Amniotic stem cell (primary cell): ENCODE measurements at places on chromosomes 3 and 15.

DNA sequence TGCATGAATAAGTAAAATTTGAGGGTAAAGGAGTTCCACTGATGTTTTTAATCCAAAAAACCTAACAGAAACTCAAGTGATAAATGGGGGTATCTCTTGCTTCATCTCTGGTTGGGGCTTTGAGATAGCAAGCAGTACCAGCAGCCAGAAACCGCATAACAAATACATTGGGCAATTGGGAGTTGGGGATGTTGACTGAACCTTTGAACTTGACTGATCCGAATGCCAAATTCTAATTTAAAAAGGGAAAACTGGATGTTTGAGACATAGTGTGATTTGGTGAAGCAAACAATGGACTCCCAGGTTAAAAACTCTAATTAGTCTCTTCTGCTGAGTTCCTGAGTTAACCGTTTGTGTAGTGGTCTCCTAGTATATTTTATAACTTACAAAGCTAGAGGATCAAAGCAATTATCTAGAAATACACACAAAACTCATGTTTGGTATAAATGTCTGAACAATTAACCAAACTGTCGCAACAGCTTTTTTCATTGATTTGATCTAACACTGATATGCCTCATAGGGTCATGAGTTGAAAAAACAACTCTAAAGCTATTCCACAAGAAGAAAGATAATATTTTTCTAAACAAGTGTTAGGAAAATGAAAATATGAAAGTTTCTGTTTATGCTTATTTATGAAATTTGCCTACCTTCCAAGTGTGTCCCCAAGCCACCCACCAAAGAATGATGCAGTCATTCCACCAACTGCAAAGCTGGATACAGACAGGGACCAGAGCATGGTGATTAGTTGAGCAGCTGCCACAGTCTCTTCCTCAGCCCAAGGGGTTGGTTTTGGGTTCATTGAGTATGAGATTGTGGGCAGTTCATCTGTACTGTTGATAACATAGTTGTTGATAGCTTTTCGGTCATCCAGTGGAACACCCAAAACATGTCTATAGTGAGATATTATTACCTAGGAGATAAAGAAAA, 12.4 kb downstream of the SLC2A2 start:
- DNase-seq: no peak

GRCh38 chr3:16529264-16529663, 15.8 kb upstream of the RFTN1 start:
- no peak for DNase-seq

DNA sequence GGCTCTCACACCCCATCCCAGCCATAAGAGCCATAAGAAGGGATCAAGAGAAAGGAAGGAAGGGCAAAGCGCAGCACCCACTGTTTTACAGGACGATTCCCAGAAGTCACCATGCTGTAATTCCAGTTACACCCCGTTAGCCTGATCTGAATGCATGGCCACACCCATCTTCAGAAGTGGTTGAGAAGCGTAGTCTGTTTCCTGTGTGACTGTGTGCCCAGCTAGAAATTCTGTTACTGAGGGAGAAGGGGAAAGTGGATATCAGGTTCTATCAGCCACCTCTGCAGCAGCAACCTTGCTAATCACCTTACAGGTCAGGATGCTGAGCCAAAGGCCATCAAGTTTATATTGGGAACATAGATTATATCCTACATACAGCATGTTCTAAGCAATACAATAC, 260.0 kb downstream of the ABHD5 start:
- no peak for DNase-seq

DNA sequence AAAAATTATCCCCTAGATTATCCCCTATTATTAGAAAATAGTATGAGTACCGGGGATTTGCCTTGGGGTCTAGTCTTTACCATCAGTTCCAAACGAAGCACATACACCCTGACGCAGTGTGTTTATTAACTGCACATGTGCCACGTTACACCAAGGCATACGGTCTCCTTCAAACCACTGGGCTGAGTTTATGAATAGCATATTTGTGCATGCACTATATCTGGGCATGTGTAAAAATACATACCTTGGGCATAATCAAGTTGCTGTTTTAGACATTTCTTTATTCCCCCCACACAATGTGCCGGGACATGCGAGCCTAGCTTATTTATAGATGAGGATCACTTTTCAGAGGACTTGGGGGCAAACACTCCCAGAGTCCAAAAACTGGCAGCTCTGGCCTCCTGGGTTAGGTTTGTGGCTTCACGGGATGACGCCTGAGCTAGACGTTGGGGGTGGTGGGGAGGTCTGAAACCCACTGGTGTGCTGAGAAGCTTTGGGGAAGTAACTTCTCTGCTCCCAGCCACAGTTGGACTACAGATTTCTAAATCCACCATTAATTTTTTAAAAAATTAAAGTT, 16.2 kb downstream of the IGDCC4 start:
- DNase-seq: no peak

GRCh38 chr15:70875001-70875782, 17.0 kb downstream of the THAP10 start:
- DNase-seq: no peak

GRCh38 chr3:72031581-72031980, 246.6 kb upstream of the PROK2 start:
- peak; percentile 3 for DNase-seq

DNA sequence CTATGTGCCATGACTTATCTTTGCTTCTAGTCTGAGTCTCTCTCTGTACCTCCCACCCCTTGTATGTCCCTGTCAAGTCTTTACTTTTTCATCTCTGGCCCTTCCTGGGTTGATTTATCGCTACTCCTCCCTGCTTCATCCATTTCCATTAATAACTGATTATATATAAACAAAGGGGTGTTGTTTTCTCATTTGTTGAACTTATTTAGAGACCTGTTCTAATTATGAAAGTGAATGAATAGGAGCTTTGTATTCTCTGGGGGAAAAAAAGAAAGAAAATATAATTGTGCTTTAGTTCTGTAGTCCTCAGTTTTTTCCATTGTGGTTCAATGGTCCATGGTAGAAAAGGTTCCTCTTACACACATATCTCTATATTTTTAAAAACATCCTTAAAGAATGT, 328.9 kb upstream of the PPP2R3A start:
- no peak for DNase-seq

DNA sequence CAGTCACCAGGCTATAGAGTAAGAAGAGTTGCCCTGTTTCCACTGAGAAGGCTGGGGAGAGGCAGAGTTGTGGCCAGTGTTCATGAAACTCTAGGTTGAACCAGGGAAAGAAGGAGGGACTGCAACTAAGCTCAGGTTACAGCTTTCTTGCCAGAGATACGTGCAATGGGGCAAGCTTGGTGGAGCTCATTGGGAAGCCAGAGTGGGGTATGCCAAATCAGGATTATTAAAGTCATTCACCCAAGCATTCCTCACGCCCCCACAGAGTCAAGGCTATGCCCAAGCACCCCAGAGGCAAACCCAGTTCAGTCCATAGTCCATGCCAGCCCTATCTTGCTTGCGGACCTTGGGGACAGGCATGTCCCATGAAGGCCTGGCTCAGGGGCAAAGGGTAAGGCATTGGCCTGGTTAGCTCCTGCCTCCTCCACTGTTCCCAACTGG, 17.6 kb downstream of the SLC6A20 start:
- DNase-seq: no peak

DNA sequence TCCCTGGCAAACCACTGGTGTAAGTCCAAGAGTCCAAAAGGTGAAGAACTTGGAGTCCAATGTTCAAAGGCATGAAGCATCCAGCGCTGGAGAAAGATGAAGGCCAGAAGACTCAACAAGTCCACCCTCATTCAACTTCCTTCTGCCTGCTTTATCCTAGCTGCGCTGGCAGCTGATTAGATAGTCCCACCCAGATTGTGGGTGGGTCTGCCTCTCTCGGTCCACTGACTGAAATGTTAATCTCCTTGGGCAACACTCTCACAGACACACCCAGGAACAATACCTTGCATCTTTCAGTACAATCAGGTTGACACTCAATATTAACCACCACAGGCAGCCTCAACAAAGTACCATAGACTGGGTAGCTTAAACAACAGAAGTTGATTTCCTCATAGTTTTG, 245.9 kb upstream of the IGF1R start:
- no peak for DNase-seq

DNA sequence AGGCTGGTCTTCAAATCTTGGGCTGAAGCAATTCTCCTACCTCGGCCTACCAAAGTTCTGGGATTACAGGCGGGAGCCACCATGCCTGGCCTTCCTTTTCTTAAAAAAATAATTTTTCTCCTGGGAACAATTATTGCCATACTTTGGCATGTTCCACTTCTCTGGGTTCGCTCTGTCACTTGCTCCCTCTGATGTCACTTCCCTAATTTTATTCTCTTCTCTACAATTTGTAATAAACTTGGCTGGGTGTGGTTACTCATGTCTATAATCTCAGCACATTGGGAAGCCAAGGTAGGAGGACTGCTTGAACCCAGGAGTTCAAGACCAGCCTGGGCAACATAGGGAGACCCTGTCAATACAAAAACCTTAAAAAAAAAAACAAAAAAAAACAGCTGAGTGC, 6.1 kb upstream of the IMPDH2 start:
- DNase-seq: no peak

- no peak for DNase-seq
Measured at GRCh38 chr15:80163217-80163616, 10.4 kb downstream of the FAH start.

DNA sequence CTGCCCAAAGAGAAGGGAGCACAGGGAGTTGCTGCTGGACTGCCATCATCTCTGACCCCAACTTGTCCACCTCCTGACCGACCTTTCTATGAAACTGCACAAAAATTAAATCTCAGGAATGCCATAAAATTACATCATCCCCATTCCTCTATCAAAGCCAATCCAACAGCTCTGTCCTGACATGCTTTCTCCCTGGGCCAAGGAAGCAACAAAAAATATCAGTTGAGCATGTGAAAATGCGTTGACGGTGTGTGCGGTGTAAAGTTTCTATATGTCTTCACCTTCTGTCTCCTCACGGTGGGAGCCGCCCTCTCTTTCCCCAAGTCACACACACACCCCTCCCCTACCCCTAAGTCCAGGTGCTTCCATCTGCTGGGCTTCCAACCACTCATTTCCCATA, 3.6 kb upstream of the ZNF774 start:
- no peak for DNase-seq

GRCh38 chr3:2603692-2604289, 505.1 kb downstream of the CNTN4 start:
- DNase-seq: no peak

DNA sequence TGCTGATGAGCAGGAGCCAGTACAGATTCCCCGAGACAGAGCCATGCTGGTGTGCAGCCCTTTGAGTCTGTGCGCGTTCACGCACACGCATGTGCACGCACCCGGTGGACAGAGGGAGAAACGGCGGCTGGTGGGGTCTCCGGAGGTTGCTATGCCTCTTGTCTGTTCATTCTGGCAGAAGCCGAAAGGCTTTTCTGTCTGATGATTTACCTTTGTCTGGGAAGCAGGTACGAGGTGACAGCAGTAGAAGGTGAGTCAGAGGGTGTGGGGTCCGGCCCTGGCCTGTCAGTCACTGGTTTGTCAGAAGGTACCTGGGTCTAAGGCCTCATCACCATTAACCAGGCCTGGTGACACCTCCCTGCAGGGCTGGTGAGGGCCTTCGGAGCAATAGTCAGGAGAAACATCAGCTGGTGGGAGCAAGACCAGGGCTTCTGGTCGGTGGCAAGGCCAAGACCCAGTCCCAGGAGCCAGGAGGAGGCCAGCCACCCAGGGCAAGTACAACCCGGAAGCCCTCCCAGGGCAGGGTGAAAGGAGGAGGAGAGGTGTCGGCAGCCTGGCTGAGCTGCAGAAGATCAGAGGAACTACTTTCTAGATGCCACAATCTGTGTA, 7.5 kb downstream of the PCSK6 start:
- DNase-seq: no peak

- DNase-seq: no peak
Measured at GRCh38 chr15:39714251-39714650, 68.4 kb downstream of the FSIP1 start.
